ENCODE measurements at places on chromosomes 5 and 9.

GRCh38 chr5:125011419-125011818, 265.0 kb upstream of the ZNF608 start:
- no peak for DNase-seq

GRCh38 chr9:8337834-8338766, 538.5 kb upstream of the DMAC1 start:
- DNase-seq = no peak

GRCh38 chr9:107615321-107615720, 125.8 kb upstream of the KLF4 start:
- peak; percentile 97 for DNase-seq

GRCh38 chr5:60207040-60207439, 313.5 kb upstream of the PDE4D start:
- no peak for DNase-seq

DNA sequence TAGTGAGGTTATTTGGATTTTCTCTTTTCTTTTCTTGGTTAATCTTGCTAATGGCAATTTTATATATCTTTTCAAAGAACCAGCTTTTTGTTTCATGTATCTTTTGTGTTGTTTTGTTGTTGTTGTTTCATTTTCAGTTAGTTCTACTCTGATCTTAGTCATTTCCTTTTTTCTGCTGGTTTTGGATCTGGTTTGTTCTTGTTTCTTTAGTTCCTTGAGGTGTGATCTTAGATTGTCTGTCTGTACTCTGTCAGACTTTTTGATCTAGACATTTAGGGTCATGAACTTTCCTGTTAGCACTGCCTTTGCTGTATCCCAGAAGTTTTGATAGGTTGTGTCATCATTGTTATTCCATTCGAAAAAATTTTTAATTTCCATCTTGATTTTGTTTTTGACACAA, 399.7 kb downstream of the TLE1 start:
- no peak for DNase-seq

DNA sequence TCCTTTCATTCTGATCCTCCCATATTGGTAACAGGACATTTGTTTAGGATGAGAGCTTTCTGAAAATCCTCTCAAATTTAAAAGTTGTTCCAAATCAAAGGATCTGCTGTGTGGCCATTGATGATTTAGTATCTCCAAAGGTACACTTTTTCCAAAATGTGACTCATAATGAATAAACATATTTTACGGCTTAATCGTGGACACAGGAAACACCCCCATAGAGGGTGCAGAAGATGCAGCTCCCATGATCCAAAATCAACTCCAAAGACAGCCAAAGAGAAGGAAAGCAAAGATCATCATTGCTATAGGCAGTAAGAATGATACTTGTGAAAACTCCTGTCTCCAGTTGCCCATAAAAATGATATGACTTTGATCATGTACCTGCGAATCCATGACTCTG, 239.7 kb downstream of the PIK3R1 start:
- no peak for DNase-seq

DNA sequence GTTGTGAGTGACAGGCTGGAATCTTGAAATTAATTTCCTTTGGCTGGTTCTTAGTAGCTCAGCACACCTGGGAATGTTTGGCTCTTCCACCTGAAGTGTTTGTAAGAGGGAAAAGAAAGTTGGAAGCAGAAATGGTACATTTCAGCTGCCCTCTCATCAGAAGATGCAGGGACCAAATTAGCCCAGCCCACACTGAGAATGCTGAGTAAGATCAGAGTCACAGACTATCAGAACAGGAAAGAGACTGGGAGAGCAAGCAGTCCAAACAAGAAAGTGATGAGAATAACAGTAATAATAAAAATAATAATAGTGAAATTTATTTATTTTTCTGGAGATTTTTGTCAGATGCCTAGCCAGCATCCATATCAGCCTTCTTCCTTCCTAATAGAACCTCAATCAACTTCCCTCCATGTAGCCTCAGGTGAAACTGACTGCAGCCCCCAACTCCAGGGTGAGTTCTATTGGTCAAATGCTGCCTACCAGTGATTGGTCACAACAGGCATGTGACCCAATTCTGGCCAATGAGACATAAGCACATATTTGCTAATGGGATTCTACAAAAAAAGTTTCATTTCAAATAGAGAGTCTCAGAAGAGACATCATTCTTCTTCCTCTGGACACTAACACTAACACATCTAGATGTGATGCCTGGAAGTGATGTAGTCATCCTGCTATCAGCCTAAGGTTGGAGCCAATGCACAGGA, 31.2 kb upstream of the ADRA1B start:
- no peak for DNase-seq

GRCh38 chr9:84002344-84002743, 21.7 kb downstream of the RMI1 start:
- peak; percentile 36 for DNase-seq

DNA sequence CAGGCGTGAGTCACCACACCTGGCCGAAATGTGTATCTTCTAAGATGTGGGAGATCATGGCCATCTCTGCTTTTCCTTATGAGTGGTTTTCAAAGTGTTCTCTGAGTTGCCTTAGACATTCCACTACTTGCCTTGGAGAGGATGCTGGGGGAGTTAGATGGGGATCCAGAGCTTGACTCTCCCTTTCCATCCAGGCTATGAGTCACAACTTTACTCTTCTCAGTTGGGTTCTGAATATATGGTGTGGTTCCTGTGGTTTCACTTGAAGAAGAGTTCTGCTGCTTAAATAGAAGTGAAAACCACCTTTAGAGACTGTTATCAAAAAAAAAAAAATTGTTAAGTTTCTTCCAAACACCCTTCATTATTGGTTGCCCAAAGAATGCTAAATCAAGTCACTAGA, 217.6 kb downstream of the ZNF608 start:
- DNase-seq = peak; percentile 83

GRCh38 chr5:34944044-34944443, 14.7 kb downstream of the DNAJC21 start:
- DNase-seq = no peak

DNA sequence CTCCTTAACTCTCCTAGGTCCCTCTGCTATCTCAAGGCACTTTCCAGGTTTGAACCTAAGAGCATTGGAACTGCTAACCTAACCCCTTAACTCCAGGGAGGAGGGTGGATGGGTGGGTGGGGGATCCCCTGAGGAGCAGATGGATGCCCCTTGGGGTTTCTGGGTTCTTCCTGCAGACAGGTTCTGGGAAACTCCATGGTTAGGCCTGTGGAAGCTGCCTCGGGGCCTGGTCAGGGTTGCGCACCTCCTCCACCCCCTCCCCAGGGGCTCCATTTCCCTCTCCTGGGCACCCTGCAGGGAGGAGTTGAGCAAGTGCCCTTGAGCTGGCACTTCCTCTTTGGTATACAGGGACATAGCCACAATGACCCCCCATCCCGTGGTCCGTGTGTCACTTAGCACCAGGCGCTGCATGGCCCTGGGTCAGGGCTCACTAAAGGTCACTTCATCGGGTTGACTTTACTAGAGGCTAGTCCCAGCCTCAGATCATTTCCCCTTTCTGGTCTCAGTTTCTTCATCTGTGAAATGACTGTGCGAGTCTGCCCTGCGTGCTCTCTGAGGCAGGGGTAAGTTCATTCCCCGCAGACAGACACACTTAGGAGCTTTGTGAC, 16.0 kb downstream of the CXXC5 start:
- no peak for DNase-seq

DNA sequence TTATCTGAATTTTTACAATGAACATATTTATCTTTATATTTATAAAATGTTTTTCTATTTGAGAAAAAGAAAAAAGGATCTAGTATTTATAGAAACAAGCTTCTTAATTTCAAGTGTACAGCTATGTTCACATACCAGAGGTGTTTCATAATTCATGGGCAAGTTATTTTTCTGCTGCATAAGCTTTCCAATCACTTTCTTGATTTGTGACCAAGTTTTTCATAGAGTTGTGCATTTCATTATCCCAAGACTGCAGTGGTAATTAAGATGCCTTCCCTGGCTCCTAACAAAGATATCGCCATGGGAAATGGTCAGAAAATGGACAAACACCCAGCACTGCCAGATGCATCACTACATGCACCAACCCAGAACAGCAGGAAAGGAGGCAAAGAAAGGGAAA, 124.6 kb downstream of the GNAQ start:
- DNase-seq = no peak

DNA sequence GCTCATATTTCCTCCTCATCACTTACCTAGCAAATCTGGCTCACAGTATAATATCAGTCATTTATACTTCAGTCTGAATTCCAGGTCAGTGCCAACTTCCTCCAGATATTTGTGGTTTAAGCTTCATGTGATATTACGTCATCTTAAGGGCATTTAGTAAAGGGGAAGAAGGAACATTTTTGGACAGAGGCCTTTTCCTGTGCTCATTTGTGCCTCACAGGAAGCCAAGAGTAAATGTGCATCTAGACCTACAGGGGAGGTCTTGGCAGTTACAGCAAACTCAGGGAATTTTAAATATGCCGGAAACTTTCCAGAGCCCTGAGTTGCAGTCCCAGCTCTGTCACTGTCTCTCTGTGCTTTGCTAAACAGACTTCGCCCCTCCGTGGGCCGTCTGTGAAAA, 12.3 kb upstream of the KCNIP1 start:
- peak; percentile 61 for DNase-seq

- peak; percentile 75 for DNase-seq
These were observed 212.5 kb downstream of the GAS1 start for GRCh38 chr9:86734771-86735170.

GRCh38 chr5:160044967-160045366, 36.0 kb downstream of the TTC1 start:
- no peak for DNase-seq

GRCh38 chr5:149044453-149045088, 18.3 kb downstream of the SH3TC2 start:
- no peak for DNase-seq

DNA sequence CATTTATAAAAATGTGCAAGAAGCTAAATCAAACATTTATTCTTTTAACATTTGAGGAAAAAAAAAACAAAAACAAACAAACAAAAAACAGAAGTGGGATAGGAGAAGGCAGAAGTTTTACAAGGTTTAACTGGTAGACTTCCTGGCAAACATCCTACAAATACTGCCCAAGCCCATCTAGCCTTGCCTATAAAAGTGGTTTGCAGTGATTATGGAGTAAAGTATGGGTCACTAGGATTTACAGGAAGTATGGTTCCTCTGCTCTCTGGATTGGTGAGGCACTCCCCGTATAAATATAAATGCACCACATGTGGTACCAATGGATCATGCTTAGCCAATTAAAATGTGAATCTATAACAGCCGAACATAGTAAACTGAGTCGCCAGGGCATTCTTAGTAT, 291.9 kb downstream of the EDIL3 start:
- no peak for DNase-seq

DNA sequence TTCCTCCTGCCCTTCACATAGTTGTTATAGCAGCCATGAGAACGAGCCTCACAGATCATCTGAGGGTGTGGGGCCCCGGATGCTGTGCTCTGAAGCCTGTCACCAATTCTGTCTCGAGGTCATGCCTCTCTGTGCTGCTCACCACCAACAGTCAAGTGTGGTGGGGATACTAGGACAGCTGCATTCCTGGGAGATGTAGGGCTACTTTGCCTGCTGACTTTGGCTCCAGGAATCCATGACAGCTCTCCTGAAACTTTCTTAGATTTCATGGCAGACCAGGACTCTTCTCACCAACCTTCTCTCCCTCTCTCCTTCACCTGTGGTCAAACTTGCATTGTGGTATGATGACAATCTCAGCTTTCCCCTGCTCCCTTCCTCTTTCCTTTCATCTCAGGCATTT, 395.9 kb downstream of the PSAT1 start:
- no peak for DNase-seq

DNA sequence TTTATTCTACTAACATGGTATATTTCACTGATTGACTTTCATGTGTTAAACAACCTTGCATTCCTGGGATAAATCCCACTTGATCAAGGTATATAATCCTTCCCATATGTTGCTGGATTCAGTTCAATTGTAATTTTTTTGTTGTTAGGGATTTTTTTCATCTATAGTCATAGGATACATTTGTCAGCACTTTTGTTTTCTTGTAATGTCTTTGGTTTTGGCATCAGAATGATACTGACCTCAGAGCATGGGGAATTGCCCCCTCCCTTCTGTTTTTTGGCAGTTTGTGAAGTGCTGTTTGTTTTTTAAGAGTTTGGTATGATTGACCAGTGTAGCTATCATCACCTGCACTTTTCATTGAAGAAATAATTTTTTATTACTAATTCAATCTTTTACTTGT, 176.8 kb upstream of the RASEF start:
- no peak for DNase-seq

- DNase-seq = peak; percentile 52
These were observed 244.6 kb upstream of the EFNA5 start for GRCh38 chr5:107915176-107915812.

- no peak for DNase-seq
These were observed 349.2 kb upstream of the ADAMTSL1 start for GRCh38 chr9:18124760-18125159.

- peak; percentile 25 for DNase-seq
These were observed 128.0 kb upstream of the MSX2 start for GRCh38 chr5:174596429-174596828.

GRCh38 chr5:108521841-108522506, 140.1 kb upstream of the FBXL17 start:
- DNase-seq = peak; percentile 68

DNA sequence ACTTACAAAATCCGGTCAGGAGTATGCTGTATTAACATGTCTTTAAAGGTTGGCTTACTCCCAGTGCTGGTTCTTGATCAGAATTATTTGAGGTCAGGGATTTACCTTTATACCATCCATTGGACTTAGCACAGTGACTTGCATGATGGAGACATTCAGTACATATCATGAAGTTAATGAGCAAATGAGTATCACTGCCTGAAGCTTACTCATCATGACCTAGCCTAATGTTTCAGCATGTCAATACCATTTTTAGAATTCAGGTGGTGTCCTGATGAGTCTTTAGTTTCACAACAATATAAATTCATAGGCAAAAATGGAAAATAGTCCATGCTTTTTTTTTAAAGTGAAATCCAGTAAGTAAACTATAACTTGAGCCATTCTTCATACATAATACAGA, 226.0 kb upstream of the C9orf72 start:
- DNase-seq = no peak

DNA sequence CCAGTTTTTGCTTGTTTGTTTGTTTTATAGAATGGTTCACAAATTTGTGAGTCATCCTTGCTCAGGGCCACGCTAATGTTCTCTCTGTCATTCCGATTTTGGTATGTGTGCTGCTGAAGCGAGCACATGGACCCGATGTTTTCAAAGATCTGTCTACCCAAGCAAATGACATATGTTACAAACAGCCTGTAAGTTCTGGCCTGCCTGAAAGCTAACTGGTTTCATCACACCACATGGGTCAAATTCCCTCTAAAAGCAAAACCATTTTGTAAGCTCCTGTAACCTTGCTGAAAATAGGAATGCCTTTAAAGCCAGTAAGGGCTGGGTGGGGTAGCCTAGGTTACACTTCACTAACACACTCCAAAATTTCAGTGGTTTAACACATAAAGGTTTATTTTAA, 25.4 kb downstream of the DMRT3 start:
- no peak for DNase-seq

- no peak for DNase-seq
These were observed 1.7 kb downstream of the GRIN3A start for GRCh38 chr9:101736717-101737116.

DNA sequence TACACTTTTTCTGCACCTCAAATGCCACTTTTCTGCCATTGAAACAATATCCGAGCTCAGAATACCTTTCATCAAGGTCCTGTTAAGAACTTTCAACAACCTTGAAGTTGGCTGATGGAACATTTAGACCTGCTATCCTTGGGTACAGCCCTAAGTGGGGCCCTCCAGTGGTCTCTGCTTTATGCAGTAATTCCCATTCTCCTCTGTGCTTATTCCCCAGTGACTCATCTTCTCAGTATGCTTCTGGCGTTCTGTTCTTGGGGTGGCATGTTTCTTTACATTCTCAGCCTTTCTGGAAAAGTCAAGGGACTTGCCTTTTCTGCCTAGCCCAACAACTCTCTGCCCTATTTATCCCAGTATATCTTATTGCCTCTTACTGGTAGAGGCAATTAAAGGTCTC, 7.1 kb downstream of the ANP32B start:
- DNase-seq = peak; percentile 76

All from amniotic epithelial cell (primary cell).